ENCODE measurements at places on chromosomes 1 and 21. TPM values are rescaled to one million over a fixed set of nuclear protein-coding genes. Genes with fewer than 3 reads are reported as not detected.

The EVA1C gene
- 5.2 TPM for total RNA-seq

The CA6 gene
- total RNA-seq = not detected

The UBXN10 gene
- total RNA-seq = not detected

The OR2L5 gene
- not detected for total RNA-seq

The RIPPLY3 gene
- not detected for total RNA-seq

The RXRG gene
- 7.2 TPM for total RNA-seq

The SIKE1 gene
- 157 TPM for total RNA-seq

The CTBS gene
- 4.4 TPM for total RNA-seq

The TRNP1 gene
- 52.2 TPM for total RNA-seq

The TEKT2 gene
- not detected for total RNA-seq

The SFN gene
- 4.2 TPM for total RNA-seq

The FAM72C gene
- 9.7 TPM for total RNA-seq

All from A375 (cell line).